ENCODE measurements at places on chromosomes 7 and 10. TPM values are rescaled to one million over a fixed set of nuclear protein-coding genes. Genes with fewer than 3 reads are reported as not detected.

DNA sequence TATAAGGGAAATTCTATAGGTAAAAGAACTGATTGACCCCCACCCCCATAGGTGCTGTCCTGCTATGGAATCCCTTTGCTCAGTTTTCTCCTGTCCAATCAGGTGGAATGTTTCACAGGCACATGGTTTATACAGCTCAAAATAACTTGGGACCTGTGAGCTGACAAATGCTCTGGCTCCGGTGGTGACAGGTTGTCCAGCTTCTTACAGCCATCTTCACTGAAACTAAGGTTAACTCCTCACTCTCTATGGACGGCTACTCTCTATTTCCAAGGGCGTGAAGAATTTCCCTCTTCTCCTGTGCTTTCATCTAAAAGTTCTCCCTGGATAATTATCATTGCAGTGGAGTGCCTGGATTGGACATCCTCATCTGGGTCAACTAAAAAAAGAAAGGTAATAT, at the start of gene MYPN:
MYPN (plus strand) TSS at position 158 of the 400 bp plus-strand sequence. CDS start 11,951 bp downstream, outside the sequence.
- no peak for DNase-seq

- DNase-seq = no peak
These were observed 193.2 kb downstream of the AGMO start for GRCh38 chr7:15368653-15369052.

Gene SPDYE5
- total RNA-seq = under 0.01 TPM

Gene ITPRIP
- 10.8 TPM for total RNA-seq

Gene PLXNA4
- total RNA-seq = 0.27 TPM

DNA sequence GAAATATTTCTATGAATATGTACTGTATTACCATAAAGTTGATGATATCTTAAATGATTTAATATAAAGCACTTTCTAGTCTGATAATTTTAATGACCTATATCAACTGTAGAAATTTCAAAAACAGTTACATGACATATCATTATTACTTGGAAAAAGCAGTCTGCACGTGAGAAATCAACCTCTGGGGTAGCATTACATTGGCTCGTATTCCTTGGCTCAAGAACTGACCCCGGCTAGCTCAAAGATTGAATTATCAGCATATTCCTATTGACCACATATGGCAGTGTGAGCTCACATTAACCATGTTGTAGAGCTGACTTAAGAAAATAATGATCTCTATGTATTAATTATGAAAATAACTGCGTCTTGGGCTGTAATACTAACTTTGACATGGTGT, 139.3 kb downstream of the PTN start:
- no peak for DNase-seq

- no peak for DNase-seq
These were observed 9.3 kb downstream of the GIMAP7 start for GRCh38 chr7:150524018-150524417.

Gene PDE6C
- not detected for total RNA-seq

GRCh38 chr10:21832821-21833130, 170.8 kb downstream of the DNAJC1 start:
- DNase-seq = no peak

Gene PPP1R3C
- not detected for total RNA-seq

- peak; percentile 29 for DNase-seq
These were observed 551 bp downstream of the KCND2 start for GRCh38 chr7:120273476-120273975.

Gene GATA3
- total RNA-seq = 2.2 TPM

Gene HYAL4
- not detected for total RNA-seq

GRCh38 chr10:7264313-7264756, 146.5 kb downstream of the SFMBT2 start:
- DNase-seq = no peak

- DNase-seq = no peak
These were observed 41.1 kb upstream of the TMEM72 start for GRCh38 chr10:44870031-44870430.

- no peak for DNase-seq
These were observed 134.5 kb downstream of the CPED1 start for GRCh38 chr7:121123032-121123431.

- DNase-seq = no peak
These were observed 114.2 kb downstream of the GLCCI1 start for GRCh38 chr7:8082762-8083161.

Gene ACBD7
- total RNA-seq = 0.81 TPM

Gene INA
- total RNA-seq = not detected

Gene HOXA13
- not detected for total RNA-seq

- peak; percentile 13 for DNase-seq
These were observed 162.9 kb downstream of the ARL5B start for GRCh38 chr10:18822156-18822555.

Gene TMEM236
- total RNA-seq = under 0.01 TPM

GRCh38 chr10:120715171-120715570, 136.0 kb upstream of the WDR11 start:
- DNase-seq = peak; percentile 18

DNA sequence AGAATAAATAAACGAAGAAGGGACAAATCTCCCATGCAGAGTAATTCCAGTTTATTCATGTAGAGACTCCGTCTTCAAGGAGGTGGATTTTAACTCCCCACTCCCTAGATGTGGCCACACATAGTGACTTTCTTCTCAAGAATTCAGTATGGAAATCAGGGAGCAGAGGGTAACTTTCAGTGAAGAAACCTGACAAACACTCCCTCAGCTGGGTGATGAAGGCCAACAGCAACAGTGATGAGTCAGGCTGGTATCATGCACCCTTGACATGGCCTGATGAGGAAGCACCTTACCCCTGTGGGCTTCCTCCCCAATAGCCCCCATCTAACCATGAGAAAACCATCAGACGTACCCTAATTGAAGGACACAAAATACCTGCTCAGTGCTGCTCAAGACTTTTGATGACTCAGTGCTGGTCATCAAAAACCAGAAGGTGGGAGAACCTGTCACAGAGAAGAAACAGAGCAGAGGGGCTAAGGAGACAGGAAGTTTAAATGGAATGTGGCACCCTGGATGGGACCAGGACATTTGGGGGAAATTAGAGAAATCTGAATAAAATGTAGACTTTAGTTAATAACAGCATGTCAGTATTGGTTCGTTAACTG, 50.6 kb downstream of the ADAMTS14 start:
- peak; percentile 61 for DNase-seq
